ENCODE measurements at places on chromosomes 6 and 20.

GRCh38 chr20:2867081-2867864, 6.0 kb upstream of the PTPRA start:
- H3K36me3 ChIP-seq = peaks cover 4% of the 10 kb centered on the region
- H3K27ac ChIP-seq = peak overlapping the region; percentile 28
- no peak for DNase-seq
- no peaks in the 10 kb centered on the region for H3K27me3 ChIP-seq

DNA sequence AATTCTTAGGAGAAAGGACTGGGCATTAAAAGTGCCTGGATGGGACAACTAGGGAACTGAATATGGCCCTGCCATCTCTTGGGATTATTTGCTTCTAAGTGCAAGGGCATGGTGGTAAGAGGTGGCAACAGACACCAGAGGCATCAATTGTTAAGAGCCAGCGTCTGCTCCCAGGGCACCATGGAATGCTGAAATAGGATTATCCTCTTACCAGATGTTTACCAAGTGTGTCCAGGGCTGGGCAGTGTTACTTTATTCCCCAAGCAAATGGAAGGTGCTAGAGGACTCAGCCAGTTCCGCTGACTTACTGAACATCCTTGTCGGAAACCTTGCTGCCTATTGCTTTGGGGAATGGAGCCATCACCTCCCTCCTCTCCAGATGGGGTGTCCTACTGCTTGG, 273.6 kb upstream of the SUPT3H start:
- no peaks in the 10 kb centered on the region for H3K27me3 ChIP-seq
- no peaks in the 10 kb centered on the region for H3K36me3 ChIP-seq
- no peak for DNase-seq
- H3K4me1 ChIP-seq = no peaks in the 10 kb centered on the region
- no peak overlapping the region for H3K27ac ChIP-seq

GRCh38 chr20:50834599-50835005, 39.7 kb downstream of the BCAS4 start:
- DNase-seq = no peak
- H3K27me3 ChIP-seq = no peaks in the 10 kb centered on the region
- H3K4me3 ChIP-seq = no peak overlapping the region
- H3K27ac ChIP-seq = no peak overlapping the region
- no peaks in the 10 kb centered on the region for H3K36me3 ChIP-seq

DNA sequence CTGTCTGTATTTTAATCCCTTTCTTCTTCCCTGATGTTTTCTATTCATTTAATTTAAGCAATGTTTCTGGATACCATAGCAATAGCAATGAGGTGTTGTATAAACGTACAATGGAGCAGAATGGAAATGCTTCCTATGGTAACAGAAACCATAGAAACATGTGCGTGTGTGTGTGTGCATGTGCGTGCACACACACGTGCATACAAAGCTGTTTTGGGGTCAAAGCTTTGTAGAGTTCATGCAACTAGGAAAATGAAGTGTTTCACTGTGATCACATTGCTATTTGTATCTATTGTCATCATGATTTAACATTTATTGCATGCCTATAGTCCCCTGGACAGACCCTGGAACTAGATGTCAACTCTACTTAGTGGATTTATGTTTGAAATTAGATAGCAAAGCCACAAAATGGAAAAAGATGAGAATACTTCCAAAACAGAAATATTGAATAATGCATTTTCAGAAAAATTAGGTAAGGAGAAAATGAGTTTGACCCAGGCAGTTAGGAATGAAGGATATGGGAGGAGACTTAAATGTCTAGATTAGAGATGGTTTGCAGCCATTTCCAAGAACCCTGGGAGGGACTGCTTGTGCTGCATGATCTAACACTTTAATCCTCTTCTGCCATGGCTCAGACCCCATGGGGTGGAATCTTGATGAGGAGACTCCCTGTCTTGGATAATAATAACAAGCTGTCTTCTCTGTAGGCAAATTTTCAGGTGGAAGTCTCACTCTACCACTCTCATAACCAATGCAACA, 124.4 kb downstream of the TRMT11 start:
- no peak overlapping the region for H3K27ac ChIP-seq
- no peaks in the 10 kb centered on the region for H3K36me3 ChIP-seq
- no peaks in the 10 kb centered on the region for H3K4me1 ChIP-seq
- DNase-seq = no peak

DNA sequence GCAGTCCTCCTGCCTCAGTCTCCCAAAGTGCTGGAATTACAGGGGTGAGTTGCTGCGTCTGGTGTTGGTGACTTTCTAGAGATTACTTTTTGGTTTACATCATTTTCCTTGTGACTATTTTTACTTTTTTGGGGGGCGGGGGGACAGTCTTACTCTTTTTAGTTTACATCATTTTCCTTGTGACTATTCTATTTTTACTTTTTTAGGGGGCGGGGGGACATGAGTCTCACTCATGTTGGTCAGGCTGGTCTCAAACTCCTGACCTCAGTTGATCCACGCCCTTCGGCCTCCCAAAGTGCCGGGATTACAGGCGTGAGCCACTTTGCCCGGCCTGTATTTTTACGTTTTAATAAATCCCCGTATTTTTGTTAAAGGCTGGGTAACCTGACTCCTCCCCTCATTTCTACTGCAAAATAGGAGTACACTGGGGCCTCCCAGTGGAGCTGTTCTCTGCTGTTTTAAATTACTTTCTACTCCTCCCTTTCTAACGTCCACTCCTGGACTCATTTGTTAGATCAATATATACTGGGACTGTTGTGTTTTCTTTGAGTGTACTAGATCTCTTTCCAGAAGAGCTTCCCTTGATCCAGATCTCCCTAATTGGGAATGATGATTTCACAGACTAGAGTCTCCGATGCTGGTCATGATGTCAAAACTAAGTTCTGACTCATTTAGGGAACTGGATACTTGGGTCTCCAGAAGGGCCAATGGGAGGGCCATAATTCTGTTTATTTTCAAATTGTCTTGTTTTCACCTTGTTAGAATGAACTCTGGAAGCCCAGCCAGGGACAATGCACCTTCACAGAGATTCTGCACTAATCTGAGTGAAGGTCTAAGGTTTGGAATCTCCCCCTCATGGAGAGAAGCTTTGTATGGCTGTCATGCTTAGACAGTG, 9.2 kb downstream of the HSPA1B start:
- H3K4me1 ChIP-seq = peaks cover 54% of the 10 kb centered on the region
- no peak for DNase-seq

- H3K36me3 ChIP-seq = no peaks in the 10 kb centered on the region
- H3K4me3 ChIP-seq = peak overlapping the region; percentile 75
- peaks cover 6% of the 10 kb centered on the region for H3K4me1 ChIP-seq
- H3K27ac ChIP-seq = peak overlapping the region; percentile 82
- H3K27me3 ChIP-seq = no peaks in the 10 kb centered on the region
Measured at GRCh38 chr6:156687789-156688619, 89.2 kb upstream of the ARID1B start.

GRCh38 chr20:37354210-37355195, 8.6 kb downstream of the SRC start:
- H3K4me1 ChIP-seq = peaks cover 30% of the 10 kb centered on the region
- H3K27me3 ChIP-seq = no peaks in the 10 kb centered on the region
- no peaks in the 10 kb centered on the region for H3K36me3 ChIP-seq
- H3K27ac ChIP-seq = no peak overlapping the region
- H3K4me3 ChIP-seq = no peak overlapping the region

DNA sequence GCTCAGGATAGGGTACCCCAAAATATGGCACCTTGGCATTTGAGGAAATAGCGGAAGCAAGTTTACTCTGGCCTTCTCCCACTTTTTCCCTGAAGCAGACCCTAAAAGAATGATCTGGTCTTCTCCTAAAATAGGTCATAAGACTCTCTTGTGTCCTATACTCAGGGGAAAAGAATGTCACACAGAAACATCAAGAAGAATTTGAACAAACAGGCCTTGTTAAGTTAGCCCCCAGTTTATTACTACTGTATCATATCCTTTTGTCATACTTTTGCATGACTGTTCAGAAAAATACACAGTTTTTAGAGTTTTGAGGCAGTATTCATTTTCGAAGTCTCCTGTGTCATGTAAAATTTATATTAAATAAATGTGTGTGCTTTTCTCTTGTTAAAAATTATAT, 12.5 kb downstream of the TAAR2 start:
- H3K4me3 ChIP-seq = no peak overlapping the region
- no peaks in the 10 kb centered on the region for H3K36me3 ChIP-seq
- H3K27me3 ChIP-seq = no peaks in the 10 kb centered on the region

DNA sequence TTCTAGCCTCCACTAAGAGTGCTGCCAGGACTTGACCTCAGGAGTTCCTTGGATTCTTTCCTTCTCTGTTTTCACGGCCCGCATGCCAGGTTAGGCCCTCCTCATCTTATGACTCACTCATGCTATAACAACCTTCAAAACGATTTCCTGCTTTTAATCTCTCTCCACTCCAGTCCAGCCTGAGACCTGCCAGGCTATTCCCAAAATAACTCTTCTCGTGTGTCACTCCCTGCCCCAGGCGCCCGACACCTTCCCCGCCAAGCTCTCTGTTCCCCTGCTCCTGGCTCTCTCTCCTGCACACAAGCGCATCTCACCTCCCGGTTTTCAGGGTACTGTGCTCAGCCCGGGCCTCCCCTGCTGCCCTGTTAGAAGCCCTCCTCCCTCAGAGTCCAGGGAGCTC, 64.1 kb upstream of the RPS6KA2 start:
- no peaks in the 10 kb centered on the region for H3K27me3 ChIP-seq
- no peaks in the 10 kb centered on the region for H3K36me3 ChIP-seq
- no peaks in the 10 kb centered on the region for H3K4me1 ChIP-seq
- no peak for DNase-seq

DNA sequence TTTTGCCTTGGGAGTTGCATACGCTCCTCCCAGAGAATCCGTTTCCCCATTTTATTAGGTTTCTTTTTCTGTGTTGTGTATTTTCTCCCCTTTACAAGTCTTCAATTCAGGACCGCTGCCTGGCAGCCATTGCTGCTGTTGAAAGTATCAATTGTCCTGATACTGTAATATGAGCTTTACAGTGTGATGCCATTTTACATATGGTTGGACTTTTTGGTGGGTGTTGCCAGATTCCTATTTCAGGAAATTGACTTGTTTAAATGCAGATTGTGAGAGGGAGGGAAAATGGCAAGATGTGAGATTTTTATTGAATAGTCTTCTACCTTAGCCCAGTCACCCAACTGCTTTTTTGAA, 1.2 kb downstream of the PANK2 start:
- H3K36me3 ChIP-seq = no peaks in the 10 kb centered on the region
- H3K4me3 ChIP-seq = peak overlapping the region; percentile 93
- no peak for DNase-seq
